Muscle of back (tissue), 13 donors: ENCODE measurements at places on chromosomes 11 and 22. TPM values are rescaled to one million over a fixed set of nuclear protein-coding genes. Genes with fewer than 3 reads are reported as not detected.

GRCh38 chr11:70142221-70142875, 60.7 kb upstream of the FADD start:
- DNase-seq, result no peak

GRCh38 chr11:45412051-45412471, 125.9 kb upstream of the SYT13 start:
- no peak for DNase-seq

GRCh38 chr11:127383026-127383425, 382.5 kb upstream of the KIRREL3 start:
- DNase-seq, result peak; percentile 35

GRCh38 chr11:69001243-69002081, 11.6 kb downstream of the MRGPRF start:
- peak; percentile 33 for DNase-seq

DNA sequence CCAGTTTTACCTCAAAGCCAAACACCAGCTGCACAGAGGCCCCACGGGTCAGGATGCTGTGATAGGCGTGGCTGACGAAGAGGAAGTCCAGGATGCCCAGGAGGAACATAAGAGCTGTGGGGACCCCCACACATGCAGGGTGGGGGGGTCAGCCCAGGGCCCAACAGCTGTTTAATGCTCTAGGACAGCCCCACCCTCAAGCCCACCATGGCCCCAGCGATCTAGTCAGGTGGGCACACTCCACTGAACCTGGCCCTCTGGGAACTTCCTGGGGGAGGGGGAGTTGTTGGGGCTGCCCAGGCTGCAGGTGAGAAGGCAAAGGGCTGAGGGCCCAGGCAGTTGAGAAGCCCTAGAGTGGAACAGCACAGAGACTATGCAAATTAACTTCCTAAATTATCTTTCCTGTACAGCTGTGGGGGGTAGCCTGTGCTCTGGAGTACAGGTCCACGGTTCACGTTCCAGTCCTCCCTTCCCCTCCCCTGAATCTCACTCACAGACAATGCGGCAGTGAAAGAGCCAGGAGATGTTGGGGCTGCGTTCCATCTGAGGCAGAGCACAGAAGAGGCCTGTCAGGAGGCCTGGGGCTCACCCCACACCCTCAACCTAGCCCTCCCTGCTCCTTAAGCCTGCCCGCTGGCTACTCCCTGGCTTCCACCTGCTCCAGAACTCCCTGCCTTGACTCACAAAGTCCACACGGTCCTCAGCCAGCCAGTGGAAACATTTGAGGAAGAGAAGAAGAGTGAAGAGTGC, 1.9 kb downstream of the SYVN1 start:
- no peak for DNase-seq

DNA sequence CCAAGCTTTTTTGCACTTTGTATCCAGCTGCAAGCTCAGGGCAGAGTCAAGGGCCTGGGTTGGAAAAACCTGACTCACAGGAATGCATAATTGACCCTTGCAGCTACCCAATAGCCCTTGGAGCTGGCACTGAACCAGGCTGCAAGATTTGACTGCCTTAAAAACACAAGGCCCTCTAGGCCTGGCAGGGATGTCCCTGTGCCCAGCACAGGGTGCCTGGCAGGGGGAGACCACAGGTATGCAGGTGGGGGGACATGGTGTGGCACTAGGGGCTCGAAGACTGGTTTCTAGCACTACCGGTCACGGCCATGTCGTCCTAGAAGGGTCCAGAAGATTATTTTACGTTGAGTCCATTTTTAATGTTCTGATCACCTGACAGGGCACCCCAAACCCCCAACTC, 30.2 kb downstream of the SBF1 start:
- no peak for DNase-seq

The TRIM49 gene
- not detected for polyA plus RNA-seq

The KIF18A gene
- 4.5 TPM for polyA plus RNA-seq

The MRGPRF gene
- polyA plus RNA-seq, result 23.5 TPM
